ENCODE measurements at places on chromosomes 16 and 17.

GRCh38 chr16:17374668-17375255, 96.0 kb downstream of the XYLT1 start:
- no peak for DNase-seq

GRCh38 chr16:68608330-68608729, 36.8 kb upstream of the CDH3 start:
- no peak for DNase-seq

DNA sequence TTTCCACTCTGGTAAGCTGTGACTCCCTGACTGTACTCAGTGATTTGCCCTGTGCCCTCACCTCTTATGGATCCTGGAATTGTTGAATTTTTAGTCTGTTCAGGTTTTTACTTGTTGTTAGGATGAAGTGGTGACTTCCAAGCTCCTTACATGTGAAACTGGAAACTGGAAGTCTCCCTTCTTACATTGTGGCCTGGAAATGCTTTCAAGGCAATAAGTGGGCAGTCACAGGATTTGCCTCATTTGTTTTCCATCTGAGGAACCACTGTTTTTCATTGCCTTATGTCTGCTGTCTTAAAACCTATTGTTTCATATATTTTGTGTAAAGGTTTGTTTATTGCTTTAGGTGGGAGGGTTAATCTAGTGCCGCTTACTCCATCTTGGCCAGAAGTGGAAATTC, 155.8 kb downstream of the CYB561 start:
- no peak for DNase-seq

GRCh38 chr17:77790143-77790829, 168.2 kb upstream of the TNRC6C start:
- no peak for DNase-seq

- no peak for DNase-seq
Measured at GRCh38 chr17:59702304-59702703, 4.9 kb downstream of the PTRH2 start.

DNA sequence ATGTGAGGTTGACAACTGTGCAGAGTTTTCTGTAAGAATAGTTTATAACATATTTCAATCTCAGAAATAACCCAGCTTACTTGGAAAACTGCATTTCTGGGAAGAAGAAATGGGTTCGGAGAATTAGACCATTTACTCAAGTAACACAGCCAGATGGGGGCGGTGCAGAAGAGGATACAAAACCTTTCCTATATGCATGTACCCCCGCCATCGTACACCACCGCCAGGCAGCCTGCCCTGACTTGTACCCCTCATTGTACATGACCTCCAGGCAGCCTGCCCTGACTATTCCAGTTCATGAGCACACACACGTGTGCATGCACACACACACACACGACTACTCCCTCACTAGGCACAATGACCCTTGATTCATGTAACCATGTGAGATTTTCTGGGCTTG, 154.0 kb downstream of the C16orf78 start:
- DNase-seq = no peak

GRCh38 chr16:69309316-69309715, 1.8 kb upstream of the VPS4A start:
- DNase-seq = peak; percentile 75

DNA sequence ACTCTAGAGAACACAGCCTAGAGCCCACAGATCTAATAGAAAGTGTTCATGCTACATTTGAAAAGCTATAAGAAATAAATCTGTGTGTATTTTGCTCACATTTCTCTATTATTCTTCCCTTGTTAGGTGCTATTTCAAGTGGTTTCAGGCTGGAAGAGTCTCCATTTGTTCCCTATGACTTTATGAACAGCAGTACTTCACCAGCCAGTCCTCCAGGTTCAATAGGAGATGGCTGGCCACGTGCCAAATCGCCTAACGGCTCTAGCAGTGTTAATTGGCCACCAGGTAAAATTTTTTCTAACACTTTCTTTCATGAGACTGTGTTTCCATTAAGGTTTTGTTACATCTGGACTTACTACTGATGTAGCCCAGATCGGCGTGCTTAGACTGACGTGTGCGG, 30.7 kb upstream of the SLC5A11 start:
- no peak for DNase-seq

- no peak for DNase-seq
Measured at GRCh38 chr16:61834082-61834481, 202.2 kb downstream of the CDH8 start.

- DNase-seq = no peak
Measured at GRCh38 chr16:1731603-1732002, 25.6 kb downstream of the MAPK8IP3 start.

DNA sequence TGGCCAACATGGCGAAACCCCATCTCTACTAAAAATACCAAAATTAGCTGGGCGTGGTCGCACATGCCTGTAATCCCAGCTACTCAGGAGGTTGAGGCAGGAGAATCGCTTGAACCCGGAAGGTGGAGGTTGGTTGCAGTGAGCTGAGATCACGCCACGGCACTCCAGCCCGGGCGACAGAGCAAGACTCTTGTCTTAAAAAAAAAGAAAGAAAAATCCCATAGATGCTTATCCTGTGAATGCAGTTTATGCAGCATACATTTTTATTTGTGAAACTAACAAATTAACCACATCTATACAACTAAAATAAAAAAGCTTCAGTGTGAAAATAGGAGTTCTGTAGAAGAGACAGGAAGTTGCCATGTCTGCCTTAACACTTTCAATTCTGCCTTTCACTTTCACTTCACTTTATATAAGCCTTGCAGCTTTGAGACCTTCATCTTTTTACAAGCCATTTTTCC, 7.1 kb downstream of the IGSF6 start:
- peak; percentile 16 for DNase-seq
